ENCODE measurements at places on chromosomes 4 and X. TPM values are rescaled to one million over a fixed set of nuclear protein-coding genes. Genes with fewer than 3 reads are reported as not detected.

The ADH1B gene
- total RNA-seq, result 104 TPM

The GATA1 gene
- not detected for total RNA-seq

The DCAF4L1 gene
- not detected for total RNA-seq

The TEX13C gene
- total RNA-seq, result not detected

The TLR2 gene
- 0.32 TPM for total RNA-seq

The TSPAN7 gene
- total RNA-seq, result 0.17 TPM

The UCP1 gene
- total RNA-seq, result not detected

The PAK3 gene
- 1.4 TPM for total RNA-seq

The USP17L19 gene
- not detected for total RNA-seq

The CENPI gene
- 4.7 TPM for total RNA-seq

The CTAG1A gene
- not detected for total RNA-seq

The KLHL34 gene
- total RNA-seq, result not detected
